Urothelium cell line (cell line): ENCODE measurements at places on chromosomes 1 and 21.

DNA sequence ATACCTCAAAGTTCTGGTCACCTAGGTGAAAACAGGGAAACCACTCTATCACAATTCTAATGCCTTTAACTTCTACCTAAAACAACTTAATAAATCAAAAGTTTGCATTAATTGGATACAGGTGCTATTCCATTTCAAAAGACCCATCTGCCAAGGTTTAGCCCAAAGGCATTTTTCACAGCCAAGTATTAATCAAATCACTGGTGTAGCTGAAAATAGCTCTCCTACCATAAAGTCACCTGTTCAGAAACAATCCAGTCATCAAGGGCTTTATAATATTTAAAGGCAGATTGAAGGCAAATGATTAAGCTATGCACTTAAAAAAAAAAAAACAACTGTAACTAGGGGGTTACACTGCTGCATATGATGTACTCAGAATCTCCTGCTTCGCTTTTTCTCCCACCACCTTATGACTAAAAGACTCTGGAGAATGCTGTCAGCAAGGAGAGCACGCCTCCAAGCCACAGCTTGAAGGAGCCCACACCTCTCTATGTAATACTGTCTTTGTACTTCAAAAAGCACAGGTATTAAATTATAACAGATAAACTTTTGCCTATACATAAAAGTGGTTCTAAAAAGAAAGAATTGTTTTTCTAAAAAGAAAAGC, 20.5 kb downstream of the KIAA0319L start:
- DNase-seq, result no peak

GRCh38 chr1:21414015-21414414, 25.9 kb upstream of the NBPF3 start:
- no peak for DNase-seq

DNA sequence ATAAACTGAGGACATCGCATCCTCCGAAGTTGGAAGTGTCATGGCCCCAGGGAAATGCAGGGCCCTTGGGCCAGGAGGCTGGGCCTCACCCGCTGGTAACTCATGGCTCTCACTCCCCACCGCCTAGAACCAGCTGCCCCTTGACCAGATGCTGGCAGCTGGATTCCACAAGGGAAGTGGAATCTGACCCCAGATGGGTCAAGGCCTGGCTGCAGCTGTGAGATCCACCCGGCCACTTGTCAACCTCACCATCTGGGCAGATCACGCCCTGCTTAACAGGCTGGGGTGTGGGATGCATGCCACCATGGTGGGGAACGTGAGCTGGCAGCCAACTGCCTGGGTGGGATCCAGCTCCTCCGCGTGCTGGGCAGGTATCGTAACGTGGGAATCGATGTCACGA, 25.5 kb downstream of the KCNAB2 start:
- no peak for DNase-seq

GRCh38 chr1:1245178-1245816, 1.2 kb downstream of the C1QTNF12 start:
- DNase-seq, result no peak

- DNase-seq, result no peak
Measured at GRCh38 chr1:32498751-32499150, 33.9 kb downstream of the ZBTB8B start.

DNA sequence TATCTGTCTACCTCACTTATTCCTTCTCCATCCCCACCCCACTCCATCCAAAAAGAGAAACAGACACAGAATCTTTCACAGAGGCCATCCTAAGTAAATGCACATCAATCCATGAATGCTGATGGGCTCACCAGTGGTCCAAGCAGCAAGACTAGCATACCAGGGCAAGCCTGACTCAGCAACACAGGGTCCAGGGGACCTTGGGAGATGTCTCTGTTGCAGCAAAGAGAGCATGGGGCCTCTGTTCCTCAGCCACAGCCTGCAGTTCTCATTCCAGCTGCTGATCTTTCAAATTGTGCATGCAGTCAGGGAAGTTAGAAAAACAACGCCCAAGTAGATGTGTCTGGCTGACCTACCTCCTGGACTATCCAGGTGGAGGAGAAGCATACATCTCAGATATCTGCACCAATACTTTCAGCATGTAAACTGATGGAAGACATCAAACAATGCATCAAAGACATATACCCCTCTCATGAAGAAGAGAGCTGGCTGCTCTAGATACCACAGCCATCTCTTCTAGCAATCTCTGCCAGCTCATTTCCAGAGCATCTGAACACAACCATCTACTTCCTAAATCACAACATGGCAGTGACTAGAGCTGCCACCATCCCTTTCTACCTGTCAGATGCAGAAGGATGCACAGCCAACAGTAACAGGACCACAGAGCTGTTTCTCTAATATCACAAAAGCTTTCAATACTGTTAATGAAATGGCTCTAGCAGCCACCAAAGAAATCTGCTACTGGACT, 54.5 kb downstream of the CD34 start:
- no peak for DNase-seq

- no peak for DNase-seq
Measured at GRCh38 chr1:221118176-221118937, 239.1 kb downstream of the HLX start.

DNA sequence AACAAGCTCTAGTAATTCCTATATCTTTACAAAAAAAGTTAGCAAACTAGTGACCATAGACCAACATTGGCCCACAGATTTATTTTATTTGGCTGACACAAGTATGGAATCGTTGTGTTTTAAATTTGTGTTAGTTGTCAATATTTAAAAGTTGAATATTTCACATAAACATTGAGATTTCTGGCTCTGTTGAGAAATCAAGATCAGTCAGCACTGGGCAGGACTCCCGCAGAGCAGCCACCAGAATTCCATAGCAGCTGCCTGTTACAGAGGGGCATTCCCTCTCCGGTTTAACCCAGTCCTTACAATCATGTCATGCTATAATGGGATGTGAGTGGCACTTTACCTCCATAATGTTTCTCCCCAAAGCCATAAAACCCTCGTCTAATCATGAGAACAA, 79.2 kb upstream of the NRIP1 start:
- no peak for DNase-seq

DNA sequence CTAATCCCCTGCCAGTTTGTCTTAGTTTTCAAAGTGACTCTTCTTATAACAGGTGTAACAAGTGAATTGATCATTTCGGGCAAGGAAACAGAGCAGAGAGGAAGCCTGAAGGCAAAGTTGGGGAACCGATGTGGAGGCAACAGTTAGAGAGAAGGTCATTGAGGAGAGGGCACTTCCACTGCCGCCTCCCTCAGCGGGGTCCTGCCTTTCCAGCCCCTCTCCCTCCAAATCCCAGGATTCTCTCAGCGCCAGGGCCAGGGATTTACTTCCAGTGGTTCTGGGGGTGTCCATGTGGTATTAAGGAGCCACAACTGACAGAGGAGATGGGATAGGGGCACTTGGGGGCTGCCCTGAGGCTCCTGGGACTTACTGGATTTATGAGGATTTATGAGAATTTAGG, 39.7 kb upstream of the PDE9A start:
- no peak for DNase-seq

DNA sequence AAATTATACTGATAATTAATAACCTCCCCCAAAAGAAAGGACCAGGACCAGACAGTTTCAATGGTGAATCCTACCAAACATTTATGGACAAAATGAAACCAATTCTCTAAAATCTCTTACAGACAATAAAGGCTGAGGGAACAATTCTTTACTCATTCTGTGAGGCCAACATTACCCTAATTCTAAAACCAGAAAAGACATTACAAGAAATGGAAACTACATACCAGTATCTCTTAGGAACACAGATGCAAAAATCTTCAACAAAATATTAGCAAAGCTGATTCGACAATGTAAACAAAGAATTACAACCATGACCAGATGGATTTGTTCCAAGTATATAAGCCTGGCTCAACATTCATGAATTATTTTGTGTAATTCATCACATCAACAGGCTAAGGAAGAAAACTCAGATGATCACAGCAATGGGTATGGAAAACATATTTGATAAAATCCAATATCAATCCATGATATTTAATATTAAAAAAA, 8.6 kb downstream of the TMED5 start:
- no peak for DNase-seq

DNA sequence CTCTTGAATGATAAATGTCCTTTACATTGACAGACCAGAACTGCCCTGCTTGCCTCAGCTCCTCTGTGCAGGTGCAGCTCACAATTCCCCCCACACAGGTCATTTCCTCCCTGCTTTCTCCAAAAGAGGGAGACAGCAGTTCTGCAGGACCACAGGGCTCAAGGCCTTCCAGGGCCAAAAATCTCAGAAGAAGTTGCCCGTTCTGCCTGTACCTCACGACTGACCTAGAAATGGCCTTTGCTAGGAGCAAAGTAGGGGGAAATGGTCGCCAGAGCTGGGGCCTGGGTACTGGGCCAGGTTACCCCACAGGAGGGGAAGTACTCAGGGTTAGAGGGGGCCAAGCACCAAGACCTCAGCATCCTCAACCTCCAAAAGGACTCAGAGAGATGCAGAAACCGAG, 11.1 kb downstream of the RNU1-2 start:
- no peak for DNase-seq

- no peak for DNase-seq
Measured at GRCh38 chr1:88946861-88947260, 45.6 kb downstream of the KYAT3 start.

DNA sequence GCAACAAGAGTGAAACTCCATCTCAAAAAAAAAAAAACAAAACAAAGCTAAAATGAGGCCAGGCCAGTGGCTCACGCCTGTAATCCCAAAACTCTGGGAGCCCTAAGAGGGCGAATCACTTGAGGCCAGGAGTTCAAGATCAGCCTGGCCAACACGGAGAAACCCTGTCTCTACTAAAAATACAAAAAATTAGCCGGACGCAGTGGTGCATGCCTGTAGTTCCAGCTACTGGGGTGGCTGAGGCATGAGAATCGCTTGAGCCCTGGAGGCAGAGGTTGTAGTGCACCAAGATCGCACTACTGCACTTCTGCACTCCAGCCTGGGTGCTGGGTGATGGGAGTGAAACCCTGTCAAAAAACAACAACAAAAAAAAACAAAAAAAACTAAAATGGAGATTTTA, 191.2 kb upstream of the SGIP1 start:
- no peak for DNase-seq

- no peak for DNase-seq
Measured at GRCh38 chr1:156055281-156056048, 883 bp downstream of the LAMTOR2 start.

- no peak for DNase-seq
Measured at GRCh38 chr1:42259059-42259738, 75.8 kb downstream of the FOXJ3 start.

GRCh38 chr1:185610954-185611353, 123.2 kb upstream of the HMCN1 start:
- DNase-seq, result no peak

GRCh38 chr21:44599264-44600029, 950 bp upstream of the KRTAP10-7 start:
- no peak for DNase-seq

DNA sequence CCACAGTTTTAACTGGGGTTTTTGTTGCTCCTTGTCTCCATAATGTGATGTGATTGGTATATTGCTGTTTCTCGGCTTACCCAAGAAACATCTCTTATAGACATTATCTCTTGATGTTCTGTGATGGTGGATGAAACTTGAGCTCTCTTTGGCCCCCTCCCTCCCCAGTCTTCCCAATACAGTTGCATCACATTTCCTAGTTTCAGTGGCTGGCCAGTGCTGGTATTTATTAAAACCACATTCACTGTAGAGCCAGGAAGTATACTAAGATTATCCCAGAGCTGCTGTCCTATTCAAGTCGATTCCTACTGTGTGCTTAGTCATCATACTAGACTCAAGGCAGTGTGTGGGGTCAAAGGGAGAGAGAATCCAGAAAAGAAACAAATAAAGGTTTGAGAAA, 244.4 kb downstream of the KAZN start:
- no peak for DNase-seq

DNA sequence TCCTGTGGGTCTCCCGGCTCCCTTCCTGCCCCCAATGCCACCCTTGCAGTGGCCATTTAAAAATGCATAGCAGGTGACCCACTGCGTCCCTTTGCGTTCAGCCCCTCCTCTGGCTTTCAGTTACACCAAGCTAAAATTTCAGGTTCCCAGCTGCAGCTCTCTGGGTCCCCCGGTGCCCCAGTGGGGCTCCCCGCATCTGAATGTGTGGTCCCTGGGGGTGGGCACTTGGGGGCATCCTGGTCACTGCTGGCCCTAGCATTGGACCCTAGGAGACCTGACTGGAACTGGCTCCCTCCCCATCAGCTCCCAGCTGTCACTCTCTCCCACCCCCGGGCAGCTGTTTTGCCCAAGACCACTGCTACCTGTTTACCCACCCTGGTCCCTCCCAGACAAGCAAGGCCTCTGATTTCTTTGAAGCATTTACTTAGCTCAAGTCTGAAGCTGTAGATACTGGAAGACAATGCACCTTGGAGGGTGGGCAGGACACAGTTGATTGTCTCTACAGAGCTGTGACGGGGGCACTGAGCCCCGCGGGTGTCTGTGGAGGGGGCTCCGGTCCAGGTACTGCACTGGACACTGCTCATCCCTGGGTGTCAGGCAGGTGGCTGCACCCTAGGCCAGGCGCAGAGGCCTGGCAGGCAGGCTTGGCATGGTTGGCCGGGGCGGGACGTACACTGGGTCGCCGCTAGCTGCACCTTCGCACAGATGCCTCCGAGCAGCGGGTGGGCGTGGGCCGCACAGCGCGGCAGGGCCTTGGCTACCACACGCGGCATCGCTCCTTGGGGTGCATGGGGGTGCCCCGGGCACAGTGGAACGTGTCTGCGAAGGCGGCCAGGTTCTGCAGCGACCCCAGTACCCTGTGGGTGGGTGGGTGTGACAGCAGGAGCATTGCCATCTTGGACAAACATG, 3.9 kb downstream of the PRXL2B start:
- DNase-seq, result no peak
